Naive thymus-derived CD8-positive, alpha-beta T cell (primary cell): ENCODE measurements at places on chromosomes 1 and 21. TPM values are rescaled to one million over a fixed set of nuclear protein-coding genes. Genes with fewer than 3 reads are reported as not detected.

The CD84 gene
- polyA plus RNA-seq, result 18.1 TPM

The TDRD5 gene
- not detected for polyA plus RNA-seq

- no peak for DNase-seq
Observed at GRCh38 chr1:22380024-22380785, 71.4 kb upstream of the ZBTB40 start.

DNA sequence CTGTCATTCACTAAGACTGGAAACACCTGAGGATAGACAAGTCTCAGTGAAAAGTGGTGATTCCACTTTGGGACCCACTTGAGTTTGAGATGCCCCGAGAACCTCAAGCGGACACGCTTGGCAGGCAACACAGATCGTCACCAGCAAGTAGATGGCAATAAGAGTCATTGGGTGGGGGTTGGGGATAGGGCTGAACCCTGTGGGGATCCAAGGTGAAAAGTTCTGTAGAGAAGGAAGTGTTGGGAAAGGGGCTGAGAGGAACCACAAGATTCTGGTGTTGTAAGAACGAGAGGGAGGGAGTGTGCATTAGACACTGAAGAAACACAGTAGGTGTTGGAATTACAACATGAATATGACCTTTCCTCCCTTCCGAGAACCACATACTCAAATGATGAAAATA is 45.4 kb upstream of the TDRD10 start:
- no peak for DNase-seq

GRCh38 chr1:7404046-7404742 is 366.9 kb upstream of the VAMP3 start:
- DNase-seq, result no peak

- no peak for DNase-seq
Observed at GRCh38 chr1:161274874-161275273, 16.3 kb downstream of the PCP4L1 start.

GRCh38 chr1:82632155-82632554 is 831.4 kb downstream of the ADGRL2 start:
- no peak for DNase-seq

- no peak for DNase-seq
Observed at GRCh38 chr1:221994939-221995338, 253.1 kb upstream of the DUSP10 start.
